ENCODE measurements at places on chromosomes 12 and 14.
A peak's percentile ranks its signal among the peaks of the same experiment; 100 is the strongest.

DNA sequence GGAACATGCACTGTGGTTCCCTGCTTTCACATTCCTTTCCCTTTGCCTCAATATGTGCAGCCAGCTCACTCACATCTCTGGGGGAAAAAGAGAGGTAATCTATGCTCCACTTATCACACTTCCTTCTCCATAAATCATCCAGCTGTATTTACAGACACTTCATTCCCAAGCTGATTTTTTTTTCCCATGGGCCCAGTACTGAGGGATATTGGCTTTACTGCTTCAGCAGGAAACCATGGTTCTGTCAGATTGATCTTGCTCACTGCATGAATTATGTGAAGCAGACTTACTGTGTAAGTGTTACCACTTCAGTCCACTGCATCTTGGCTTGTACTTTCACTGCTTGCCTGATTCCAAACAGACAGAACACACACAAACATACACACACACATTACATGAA is 555.6 kb downstream of the CCER1 start:
- no peak for DNase-seq

GRCh38 chr12:67430708-67431335 is 161.7 kb downstream of the CAND1 start:
- no peak for DNase-seq

DNA sequence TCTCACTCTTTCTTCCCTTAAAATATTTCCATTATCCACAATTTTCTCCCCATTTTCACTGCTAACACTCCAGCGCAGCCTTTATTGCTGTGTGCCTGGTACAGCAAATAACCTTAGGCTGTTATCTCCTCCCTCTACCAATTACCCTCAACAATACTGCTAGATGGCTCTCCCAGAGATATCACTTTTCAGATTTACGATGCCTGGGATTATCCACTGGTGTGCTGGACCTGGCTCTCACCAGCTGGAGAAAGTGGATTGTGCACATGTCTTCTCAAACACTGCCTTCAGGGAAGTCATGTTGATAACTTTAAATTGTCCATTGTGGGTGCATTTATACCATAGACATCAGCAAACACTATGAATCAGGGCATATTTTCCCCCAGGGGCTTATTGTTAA is 101.9 kb upstream of the ADAMTS20 start:
- no peak for DNase-seq

GRCh38 chr12:70590051-70590450 is 47.2 kb downstream of the PTPRB start:
- DNase-seq: peak; percentile 86

- no peak for DNase-seq
Measured at GRCh38 chr14:102088012-102088792, 1.4 kb upstream of the HSP90AA1 start.

DNA sequence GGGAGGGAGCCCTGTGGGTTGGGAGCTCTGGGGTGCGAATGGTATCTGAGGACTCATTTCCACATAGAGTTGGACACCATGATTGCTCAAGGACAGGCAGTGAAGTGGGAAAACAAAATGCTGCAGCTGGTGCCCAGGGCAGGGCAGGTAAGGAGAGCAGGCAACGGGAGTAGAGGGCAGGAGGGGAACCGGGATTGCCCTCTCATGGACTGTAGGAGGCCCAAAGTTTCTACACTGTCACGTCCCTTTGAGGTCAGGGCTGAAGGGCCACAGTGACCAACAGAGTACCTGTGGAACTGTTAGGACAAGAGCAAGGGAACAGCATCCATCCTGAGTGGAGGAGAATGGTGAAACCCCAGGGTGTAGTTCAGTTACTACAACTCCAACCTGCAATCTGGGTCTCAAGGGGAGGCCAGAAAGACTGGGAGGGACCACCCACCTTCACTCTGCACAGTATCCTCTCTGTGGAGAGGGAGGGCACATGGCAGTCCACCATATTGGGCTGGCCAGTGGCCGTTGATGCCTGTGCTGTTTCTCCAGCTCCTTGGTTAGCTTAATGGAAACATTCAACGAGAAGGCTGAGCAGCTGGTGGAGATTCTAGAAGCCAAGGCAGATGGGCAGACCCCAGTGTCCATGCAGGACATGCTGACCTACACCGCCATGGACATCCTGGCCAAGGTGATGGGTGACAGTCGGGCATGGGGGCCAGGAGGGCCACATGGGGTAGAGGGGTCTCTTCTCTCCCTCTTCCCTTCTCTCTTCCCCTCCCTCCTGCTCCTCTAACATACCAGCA is 22.2 kb downstream of the CYP46A1 start:
- DNase-seq: no peak

DNA sequence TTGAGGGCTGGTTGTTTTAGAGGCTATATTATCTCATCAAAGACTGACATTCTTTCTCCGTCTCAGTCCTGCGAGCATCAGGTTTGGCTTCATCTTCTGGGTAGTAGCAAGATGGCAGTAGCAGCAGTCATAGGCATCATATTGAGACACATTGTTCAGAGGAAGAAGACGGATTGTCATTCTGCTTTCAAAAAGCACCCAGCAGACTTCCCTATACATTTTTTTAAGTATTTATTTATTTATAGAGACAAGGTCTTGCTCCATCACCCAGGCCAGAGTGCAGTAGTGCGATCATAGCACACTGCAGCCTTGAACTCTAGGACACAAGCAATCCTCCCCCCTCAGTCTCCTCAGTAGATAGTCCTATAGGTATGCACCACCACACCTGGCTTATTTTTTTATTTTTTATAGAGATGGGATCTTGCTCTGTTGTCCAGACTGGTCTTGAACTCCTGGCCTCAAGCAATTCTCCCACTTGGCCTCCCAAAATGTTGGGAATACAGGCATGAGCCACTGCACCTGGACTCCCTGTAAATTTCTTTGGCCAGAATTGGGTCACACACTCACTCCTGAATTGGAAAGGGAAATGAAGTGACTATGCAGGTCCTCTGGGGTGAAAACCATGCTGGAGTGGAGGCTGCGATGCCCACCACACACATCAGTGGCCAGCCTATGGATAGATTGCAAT is 125.4 kb downstream of the SLC38A6 start:
- DNase-seq: no peak

DNA sequence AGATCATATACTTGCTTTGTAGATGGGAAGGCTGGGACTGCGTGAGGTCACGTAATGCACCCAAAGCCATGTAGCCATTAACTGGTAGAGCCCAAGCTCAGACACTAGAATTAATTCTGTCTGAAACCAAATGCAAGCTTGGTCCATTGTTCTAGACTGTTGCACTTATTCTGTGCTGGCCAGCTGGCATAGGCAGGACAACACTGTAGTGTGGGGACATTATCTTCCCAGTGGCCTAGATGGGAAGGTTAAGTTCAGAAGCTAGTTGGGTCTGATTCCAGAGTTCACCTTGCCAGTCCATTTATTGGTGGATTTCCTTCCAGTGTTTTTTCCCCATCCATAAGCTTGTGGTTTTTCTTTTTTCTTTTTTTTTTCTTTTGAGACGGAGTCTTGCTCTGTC is 39.1 kb downstream of the KLC1 start:
- no peak for DNase-seq

- DNase-seq: no peak
Measured at GRCh38 chr14:89232265-89233070, 184.6 kb downstream of the FOXN3 start.

DNA sequence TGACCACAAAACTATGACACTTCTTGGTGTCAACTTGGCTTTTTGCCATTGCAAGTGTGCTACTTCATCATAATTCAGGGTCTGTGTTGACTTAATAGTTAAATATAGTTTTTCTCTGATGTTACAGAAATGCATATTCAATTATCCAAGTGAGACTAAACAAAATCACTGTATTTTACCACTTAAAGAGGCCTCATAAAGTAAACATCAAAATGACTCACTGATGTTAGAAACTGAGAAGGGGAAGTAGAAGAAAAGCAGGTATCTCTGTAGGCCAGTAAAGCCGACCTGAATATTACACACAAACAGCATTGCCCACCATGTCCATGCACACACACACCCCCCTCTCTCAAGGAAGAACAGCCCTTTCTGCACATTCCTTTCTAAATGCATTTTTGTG is 55.4 kb downstream of the RPAP3 start:
- DNase-seq: no peak

DNA sequence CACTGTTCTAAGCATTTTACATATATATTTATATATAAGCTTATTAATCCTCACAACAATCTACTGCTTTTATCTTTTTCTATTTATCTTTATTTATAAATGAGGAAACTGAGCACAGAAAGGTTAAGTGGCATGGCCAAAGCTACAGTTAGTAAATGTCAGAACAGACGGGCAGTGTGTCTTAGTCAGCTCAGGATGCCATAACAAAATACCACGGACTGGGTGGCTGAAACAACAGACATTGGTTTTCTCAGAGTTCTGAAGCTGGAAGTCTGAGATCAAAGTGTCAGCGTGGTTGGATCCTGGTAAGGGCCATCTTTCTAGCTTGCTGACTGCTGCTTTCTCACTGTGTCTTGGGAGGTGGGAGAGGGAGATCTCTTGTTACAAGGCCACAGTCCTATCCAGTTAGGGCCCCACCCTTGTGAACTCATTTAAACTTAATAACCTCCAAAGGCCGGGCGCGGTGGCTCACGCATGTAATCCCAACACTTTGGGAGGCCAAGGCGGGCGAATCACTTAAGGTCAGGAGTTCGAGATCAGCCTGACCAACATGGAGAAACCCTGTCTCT is 19.8 kb downstream of the RPGRIP1 start:
- peak; percentile 3 for DNase-seq

DNA sequence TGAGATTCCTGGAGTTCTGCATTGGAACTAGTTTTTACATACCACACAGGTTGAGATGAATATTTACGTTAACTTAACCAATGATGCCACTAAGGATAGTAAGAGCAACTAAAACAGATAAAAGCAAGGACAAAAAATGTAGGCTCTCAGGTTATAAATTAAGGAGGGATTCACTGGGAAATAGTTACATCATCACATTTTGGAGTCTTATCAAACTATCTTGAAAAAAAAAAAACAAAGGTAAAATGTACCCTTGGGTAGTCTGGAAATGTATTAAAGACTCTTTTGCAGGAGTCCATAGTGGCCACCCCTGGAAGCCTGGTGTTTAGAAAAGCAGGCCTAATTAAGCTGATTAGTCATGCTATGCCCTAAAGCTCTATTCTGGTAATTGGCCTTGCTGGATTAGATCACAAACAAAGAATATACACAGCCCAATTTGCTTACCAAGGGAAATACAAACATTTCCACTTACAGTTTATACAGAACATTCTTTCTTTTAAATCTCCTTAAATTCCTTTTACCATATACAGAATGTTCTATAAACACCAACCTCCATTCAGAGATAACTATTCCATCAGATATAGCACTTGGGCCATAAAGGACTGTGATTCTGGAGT is 39.3 kb downstream of the SLC25A47 start:
- peak; percentile 25 for DNase-seq

- DNase-seq: no peak
Measured at GRCh38 chr12:2578772-2579171, 216.0 kb upstream of the FKBP4 start.

GRCh38 chr14:73124180-73124894 is 12.0 kb upstream of the PSEN1 start:
- DNase-seq: no peak

DNA sequence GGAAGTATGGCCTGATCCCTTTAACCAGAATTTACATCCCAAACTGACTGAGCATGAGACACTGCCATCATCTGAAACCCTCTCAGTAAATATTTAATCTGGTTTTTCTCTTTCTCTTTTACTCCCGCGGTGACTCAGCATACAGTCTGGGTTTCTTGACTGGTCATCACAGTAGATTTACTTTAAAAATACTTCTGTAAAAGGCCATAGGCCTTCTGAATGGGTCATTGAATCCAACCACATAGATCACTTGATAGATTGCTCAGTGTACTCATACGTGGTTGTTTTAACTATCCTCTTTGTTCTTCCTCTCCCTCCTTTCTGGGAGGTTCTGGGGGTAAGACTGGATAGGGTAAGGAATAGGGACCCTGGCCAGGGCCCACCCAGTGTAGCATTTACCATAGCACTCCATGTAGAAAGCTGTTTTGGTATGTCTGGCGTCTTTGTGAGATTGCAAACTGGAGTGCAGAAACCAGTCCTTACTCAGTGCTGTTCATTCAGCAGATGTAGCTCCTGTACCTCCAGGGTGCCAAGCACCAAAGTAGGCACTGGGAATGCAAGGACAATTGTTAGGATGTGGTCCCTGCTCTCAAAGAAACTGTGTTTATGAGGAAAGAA is 165.7 kb downstream of the SRGAP1 start:
- peak; percentile 62 for DNase-seq

GRCh38 chr12:2583091-2583497 is 211.7 kb upstream of the FKBP4 start:
- DNase-seq: peak; percentile 78

DNA sequence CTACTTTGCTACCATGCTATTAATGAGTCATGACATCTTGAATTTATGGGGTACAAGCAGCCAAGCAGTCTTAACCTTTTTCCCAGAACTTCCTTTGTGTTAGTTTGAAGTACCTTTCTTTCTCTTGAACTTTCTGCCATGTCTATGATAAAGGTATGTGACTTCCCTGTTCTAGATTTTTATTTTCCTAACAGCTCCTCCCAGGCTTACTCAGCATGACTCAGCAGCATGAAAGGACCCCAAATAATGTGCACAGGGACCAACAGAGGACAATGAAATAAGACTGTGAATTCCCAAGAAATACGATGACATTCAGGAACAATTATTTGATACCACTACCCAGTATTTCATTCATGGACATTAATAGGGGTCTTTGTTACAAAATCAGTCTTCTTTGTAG is 60.0 kb downstream of the TTC6 start:
- DNase-seq: peak; percentile 13

- no peak for DNase-seq
Measured at GRCh38 chr14:24280797-24281460, 9.5 kb upstream of the RABGGTA start.

DNA sequence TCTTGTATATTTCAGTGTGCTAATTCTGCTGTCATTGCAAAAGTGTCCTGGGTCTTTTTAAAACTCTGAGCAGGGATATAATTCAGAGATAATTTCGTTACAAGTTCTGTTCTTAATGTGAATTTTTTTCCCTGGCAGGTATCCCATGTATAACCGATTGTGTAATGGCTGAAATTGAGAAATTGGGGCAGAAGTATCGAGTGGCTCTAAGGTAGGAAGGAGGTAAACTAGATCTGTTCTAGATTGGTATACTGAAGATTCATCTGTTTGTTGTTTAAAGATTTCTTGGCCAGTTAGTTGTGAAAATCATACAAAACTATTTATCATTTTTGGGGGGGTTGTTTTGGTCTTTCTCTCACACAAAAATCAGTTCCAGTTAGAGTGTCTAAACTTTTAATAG is 10.2 kb downstream of the FCF1 start:
- no peak for DNase-seq

- no peak for DNase-seq
Measured at GRCh38 chr14:50791201-50791600, 39.8 kb downstream of the NIN start.

GRCh38 chr12:95204141-95204866 is 13.0 kb downstream of the FGD6 start:
- peak; percentile 79 for DNase-seq

GRCh38 chr12:28369483-28369882 is 179.2 kb downstream of the CCDC91 start:
- no peak for DNase-seq
